ENCODE measurements at places on chromosomes 6 and 20.

- DNase-seq = peak; percentile 9
Observed at GRCh38 chr20:37564388-37565133, 36.9 kb upstream of the BLCAP start.

- no peak for DNase-seq
Observed at GRCh38 chr6:82701341-82701740, 337.7 kb downstream of the TPBG start.

- DNase-seq = no peak
Observed at GRCh38 chr6:11527274-11527870, 10.2 kb upstream of the TMEM170B start.

GRCh38 chr6:79824202-79824601 is 123.2 kb downstream of the ELOVL4 start:
- DNase-seq = no peak
